IPS DF 19.7 (cell line): ENCODE measurements at places on chromosomes 12 and 14.

DNA sequence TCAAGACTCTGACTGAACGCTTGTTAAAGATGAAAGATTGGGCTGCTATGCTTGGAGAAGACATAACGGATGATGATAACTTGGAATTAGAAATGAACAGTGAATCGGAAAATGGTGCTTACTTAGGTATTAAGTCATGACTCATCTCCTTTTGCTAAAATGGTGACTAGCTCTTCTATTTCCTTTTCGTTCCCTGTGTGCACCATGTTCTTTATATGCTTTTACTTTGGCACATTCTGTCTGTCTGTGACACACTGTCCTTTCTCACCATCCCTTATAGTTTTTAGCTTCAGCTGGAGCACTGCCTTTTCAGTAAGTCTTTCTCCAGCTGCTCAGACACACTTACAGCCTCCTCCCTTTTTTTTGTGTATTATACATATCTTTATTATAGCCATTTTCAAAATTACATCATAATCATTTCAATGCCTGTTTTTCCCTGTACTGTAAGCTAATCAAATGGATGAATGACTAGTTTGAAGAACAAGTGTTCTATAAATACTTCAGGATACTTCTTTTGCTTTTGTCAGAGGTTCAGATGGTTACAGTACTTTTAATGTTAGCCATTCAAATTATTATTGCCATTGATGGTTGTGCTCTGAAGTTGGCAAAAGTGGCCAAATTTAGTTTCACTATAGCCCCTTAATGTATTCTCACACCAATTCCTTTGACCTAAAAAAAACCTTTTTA is 68.6 kb downstream of the MIA2 start:
- no peak for DNase-seq

DNA sequence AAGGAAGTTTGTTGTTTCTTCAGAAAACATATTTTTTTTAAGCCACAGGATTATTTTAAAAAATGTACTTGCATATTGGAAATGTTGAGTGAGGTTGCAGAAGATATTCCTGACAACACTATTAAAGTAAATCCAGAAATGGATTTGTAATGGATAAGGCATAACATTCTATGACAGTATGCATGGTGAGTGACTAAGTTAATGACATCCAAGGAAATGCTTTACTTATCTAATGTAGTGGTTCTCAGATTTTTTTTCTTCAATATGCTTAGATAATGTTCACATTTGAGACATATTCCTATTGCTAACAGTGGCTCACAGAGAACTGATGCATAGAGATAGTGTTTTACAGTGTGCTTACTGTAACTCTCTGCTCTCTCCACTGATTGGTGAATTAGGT is 49.4 kb downstream of the ZDHHC17 start:
- DNase-seq: no peak

- no peak for DNase-seq
Observed at GRCh38 chr12:9034095-9034494, 44.7 kb downstream of the KLRG1 start.

GRCh38 chr12:99039367-99040120 is 394.5 kb downstream of the APAF1 start:
- DNase-seq: no peak

DNA sequence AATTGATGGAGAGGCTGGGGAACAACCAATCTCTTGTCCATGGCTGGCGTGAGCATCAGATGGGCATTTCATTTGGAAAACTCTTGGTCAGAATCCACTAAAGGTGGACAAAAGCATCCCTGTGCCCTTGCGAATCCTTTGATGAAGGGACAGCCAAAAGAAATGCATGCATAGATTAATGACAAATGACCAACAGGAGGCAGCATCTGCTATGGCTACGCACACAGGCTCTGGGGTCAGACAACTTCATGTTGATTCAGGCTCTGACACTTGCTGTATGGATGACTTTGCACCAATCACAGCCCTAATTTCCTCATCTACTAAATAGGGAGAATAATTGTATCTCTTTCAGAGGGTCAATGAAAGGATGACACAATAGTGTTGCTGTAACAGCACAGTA is 117.5 kb downstream of the ASCL4 start:
- no peak for DNase-seq
